Activated CD4-positive, alpha-beta T cell treated with anti-CD3 and anti-CD28 coated beads, Interleukin-2, amount 10 ng/mL, durations not matched to agents 7 days and 5 days (primary cell): ENCODE measurements at places on chromosomes 2 and 18.

- peak; percentile 21 for DNase-seq
These were observed 814 bp downstream of the FZD7 start for GRCh38 chr2:202034249-202035088.

DNA sequence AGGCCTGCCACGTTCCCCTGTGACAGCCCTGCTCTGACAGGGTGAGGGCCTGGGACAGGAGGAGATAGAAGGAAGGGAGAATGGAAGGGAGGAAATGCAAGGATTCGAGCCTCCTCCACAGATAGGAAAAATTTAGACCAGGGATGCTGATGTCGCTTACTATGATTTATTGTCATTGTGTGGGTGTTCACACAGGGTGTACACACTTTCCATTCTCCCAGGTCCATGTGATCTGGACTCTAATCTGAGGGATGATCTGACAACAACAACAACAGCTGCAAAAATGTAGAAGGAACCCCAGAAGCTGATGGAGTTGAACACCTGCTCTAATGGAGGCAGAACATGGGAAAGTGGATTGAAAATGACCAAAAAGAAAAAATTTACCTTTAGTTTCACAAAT, 231.7 kb upstream of the TNP1 start:
- no peak for DNase-seq

GRCh38 chr2:69619725-69620124, 23.8 kb downstream of the AAK1 start:
- DNase-seq = no peak

GRCh38 chr18:9732031-9732430, 23.9 kb downstream of the RAB31 start:
- DNase-seq = no peak

DNA sequence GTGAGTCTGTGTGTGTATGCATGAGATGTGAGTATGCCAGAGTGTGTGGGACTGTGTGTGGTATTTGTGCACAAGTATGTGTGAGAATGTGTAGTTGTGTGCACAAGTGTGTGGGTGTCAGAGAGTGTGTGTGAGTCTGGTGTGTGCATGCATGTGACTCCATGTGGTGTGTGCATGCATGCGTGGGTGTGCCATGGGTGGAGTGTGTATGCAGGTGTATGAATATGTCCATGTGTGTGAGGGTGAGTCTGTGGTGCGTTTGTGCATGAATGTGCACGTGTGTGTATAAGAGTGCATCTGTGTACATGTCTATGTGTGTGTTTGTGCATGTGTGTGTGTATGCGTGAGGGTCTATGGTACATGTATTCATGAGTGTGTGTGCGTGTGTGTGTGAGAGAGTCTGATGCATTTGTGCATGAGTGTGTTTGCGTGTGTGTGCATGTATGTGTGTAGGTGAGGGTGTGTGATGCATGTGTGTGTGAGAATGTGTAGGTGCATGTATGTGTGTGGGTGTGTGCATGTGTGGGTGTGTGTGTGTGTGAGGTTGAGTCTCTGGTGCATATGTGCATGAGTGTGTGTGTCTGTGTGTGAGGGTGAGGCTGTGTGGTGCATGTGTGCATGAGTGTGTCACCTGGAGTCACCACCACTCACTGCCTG, 226.8 kb downstream of the LDLRAD4 start:
- no peak for DNase-seq
